ENCODE measurements at places on chromosomes 7 and 10.

GRCh38 chr7:7210475-7211237 is 28.3 kb downstream of the C1GALT1 start:
- DNase-seq, result no peak

GRCh38 chr10:389836-390448 is 254.7 kb downstream of the ZMYND11 start:
- DNase-seq, result no peak

GRCh38 chr7:25615593-25615992 is 387.3 kb upstream of the NPVF start:
- no peak for DNase-seq

DNA sequence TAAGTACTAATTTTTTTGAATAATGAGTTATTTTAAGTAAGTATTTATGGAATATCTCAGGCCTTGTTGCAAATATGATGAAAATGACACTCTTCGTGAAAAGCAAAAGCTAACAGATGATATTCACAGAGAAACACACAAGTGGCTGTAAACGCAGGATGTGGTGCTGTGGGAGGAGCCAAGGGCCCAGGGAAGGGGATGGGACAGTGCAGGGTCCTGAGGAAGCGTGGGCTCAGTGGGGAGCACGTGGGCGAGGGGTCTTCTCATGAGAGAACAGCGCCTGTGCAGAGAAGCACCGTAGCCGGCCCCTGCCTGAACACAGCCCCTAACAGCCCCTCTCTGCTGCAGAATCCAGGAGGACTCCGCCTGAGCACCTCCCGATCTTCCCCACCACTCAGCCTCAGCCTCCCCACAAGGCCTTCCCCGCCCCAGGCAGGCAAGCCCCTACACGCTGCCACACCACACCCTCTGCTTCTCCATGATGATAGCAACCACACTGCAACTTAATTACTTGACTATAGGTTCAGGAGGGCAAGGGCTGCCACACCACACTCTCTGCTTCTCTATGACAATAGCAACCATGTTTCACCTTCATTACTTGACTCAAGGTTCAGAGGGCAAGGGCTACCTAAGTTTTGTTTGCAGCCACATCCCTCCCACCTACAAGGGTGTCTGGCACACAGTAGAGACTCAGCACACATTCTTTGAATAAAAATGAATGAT is 152.6 kb upstream of the RNF32 start:
- no peak for DNase-seq

- DNase-seq, result peak; percentile 83
These were observed 87.1 kb downstream of the NKX6-2 start for GRCh38 chr10:132698761-132699391.

GRCh38 chr10:12406764-12407400 is 57.5 kb downstream of the CAMK1D start:
- peak; percentile 44 for DNase-seq

DNA sequence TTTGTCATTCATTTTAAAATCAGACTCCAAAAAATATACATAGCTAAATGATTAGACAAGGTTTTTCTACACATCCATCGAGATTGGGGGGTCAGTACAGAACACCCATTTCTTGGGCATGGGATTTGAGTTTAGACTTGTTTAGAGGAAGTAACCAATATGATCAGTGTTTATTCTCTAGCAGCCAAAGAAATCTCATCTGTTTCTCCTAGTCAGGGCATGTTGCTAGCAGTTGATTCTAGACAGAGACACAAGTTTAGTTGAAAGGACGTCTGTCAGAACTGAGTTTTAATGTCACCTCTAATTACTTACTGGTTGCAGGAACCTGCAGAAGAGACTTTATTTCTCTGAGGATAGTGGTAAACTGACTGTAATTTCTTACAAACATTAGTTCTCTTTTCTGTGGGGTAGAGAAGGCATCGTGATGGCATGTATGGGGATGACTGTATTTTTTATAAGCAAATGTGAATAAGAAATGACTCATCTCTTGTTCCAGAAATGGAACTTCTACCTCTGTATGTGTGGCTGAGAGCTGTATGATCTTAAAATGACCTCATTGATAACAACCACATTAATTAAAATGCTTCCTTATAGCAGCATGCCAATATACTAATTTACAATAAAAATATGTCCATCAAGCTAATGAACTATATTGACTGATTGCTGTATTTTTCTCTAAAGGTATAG is 30.6 kb upstream of the RHOBTB1 start:
- DNase-seq, result no peak

GRCh38 chr7:25812086-25812850 is 339.7 kb upstream of the NFE2L3 start:
- no peak for DNase-seq

- DNase-seq, result no peak
These were observed at the start of gene PPP1R17 for GRCh38 chr7:31687024-31687748. Gene PPP1R17, plus strand, starts transcription at chr7:31687215. Its CDS starts 5,227 bp downstream, at chr7:31692442.

DNA sequence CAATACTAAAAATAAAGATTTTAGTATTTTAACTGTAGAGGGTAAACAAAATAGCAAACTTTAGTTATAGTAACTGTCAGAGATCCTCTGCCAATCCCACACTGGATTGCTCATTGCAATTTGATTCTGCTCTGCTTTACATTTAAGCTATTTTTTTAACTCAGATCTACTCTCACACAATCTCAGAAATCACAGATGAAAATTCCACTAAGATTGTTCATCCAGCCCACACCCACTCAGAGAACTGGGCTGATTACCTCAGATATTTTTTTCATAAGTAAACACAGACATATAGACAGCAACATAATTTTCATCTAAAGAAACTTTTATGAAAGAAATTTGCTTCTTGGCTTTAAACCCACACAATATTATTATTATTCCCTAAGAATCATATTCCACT is 7.0 kb downstream of the OSBPL3 start:
- no peak for DNase-seq

- no peak for DNase-seq
These were observed 62.4 kb downstream of the COA1 start for GRCh38 chr7:43666938-43667337.

DNA sequence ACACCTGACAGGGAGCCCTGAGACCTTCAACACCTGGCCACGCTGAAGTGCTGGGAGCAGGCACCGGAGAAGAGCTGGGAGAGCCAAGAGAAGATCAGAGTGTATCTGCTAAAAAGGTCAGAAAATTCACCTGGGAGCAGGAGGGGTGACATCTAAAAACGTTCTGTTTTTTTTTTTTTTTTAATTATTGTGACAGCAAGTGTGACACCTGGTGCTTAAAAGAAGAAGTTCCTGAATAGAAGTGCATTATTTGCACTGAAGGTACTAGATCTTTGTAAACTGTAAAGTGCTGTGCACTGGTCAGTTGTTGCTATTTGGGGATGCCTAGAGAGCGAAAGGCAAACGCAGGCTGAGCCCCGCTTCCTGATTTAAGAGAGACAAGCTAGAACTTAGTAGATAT is 422.0 kb downstream of the PLXNA4 start:
- DNase-seq, result no peak

DNA sequence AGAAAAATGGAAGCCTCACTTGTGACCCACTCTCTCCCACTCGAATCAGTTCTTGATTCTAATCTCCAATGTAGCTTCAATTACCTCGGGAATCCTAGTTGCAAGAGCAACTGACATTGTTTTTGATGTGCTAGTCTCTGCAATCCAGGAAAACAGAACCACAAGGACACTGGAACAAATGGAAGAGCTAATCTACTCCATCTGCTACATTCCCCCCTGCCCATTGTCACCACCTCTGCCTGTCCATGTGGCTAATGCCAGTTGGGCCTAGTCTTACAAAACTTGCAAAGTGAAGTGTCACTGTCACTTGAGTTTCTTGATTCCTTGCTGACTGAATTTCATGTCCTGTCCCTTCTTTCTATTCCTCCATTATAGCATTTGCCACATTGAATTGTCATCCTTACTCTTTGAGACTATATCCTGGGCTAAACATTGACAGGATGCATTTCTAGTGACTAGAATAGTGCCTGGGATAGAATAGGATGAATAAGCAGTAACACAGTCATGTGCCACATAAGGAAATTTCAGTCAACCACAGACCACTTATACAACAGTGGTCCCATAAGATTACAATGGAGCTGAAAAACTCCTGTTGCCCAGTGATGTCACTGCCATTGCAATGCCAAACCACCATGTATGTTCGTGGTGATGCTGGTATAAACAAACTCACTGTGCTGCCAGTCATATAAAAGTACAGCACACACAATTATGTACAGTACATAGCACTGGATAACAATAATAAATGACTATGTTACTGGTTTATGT is 13.5 kb downstream of the GCC1 start:
- no peak for DNase-seq

DNA sequence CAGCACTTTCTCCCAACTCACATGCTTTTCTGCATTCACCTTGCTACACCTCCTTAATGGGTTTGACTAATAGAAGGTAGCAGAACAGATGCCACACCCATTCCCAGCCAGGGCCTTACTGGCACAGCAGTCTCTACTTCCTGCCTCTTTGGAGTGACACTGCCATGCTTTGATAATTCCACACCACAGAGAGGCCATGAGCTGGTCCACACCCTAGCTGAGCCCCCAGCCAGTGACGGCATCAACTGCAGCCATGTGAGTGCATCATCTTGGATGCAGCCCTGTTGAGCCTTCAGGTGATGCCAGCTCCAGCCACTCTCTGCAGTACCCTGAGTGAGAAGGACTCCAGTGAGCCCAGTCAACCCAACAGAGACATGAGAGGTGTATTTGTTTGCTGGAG is 27.5 kb upstream of the EZH2 start:
- DNase-seq, result no peak

DNA sequence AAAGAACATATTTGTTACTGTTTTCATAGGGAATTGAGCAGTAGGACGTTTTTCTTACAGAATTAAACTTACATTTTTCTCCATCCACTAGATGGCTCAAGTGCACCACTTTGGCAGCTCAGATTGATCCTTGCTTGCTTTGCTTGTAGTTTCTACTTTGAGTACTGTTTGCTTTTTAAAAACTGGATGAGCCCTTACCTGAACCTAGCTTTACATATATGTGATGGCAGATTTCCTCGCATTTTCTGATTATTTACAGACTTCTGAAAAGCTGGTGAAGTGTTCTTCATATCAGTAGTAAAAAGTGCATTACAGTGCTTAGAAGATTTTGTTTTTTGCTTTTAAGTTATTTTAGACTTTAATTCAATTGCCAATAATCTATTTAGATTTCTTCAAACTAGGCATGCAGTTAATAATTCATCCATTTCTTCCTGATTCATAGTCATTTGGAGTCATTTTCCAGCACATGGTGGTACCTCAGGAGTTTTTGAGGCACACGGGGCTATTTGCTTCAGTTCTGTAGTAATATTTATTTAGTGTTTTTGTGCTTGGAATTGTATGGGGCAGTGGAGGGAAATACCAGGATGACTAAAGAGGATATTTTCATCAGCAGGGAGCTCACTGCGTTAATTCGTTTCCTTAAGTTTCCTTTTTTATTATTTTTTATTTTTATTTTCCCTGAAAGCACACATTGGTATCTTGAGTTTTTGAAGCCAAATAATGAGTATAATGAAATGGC is 57.3 kb downstream of the MAPK8 start:
- no peak for DNase-seq

GRCh38 chr10:5461914-5462840 is 37.2 kb downstream of the CALML5 start:
- no peak for DNase-seq

- DNase-seq, result no peak
These were observed 43.2 kb upstream of the TES start for GRCh38 chr7:116167177-116167576.

GRCh38 chr7:23055582-23056178 is 41.8 kb upstream of the HYCC1 start:
- DNase-seq, result no peak

DNA sequence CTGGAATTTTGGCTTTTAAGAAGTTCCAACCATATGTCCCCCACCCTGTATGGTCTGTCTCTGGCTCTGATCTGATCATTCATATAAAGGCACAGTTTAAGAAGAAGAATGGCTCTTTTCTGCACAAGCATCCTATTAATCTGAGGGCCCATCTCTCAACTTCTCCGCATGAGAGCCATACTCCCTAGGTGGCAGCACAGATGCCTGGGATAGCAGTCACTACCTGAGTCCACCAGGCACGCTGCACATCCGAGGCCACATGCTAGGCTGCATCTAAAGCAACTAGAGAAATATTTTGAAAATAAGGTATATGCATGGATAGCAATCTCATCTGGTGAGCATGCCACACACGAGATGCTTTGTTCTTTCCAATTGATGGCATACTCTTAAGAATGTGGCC is 565.5 kb downstream of the PARD3 start:
- DNase-seq, result no peak

GRCh38 chr7:7820939-7821338 is 102.5 kb upstream of the RPA3 start:
- DNase-seq, result no peak

DNA sequence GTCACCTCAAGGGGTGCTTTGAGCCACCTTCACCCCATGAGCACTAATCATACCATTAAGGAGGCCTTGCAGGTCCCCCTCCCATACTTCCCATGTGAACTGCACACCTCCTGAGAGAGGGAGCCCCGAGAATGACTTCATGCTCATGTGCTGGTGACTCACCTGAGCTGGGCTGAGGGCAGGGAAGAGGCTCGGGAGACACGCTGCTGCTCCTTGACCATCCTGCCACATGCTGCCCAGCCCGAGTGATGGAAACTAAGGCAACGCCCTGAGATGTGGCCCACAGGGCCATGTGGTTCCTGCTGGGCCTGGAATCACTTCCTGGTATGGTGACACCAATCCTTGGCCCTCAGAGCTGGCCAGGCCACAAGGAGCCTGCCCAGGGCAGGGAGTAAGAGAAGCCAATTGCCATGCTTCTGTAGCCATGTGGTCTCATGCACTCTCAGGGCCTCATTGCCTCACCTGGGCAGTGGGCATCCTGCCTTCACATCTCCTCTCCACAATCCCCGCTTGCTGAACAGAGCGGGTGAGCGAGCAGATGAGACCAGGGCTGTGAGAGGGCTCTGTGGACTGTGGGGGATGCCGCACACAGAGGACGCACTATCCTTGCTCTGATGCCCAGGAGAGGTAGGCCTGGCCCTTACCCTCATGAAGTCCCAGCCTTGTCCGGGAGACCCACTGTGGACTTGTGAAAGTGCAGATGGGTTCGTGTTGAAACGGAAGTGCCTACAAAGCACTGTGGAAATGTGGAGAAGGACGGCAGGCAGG is 18.3 kb upstream of the PPIF start:
- DNase-seq, result peak; percentile 70

- DNase-seq, result no peak
These were observed 17.1 kb downstream of the URGCP start for GRCh38 chr7:43888993-43889945.
